Osteoblast (primary cell): ENCODE measurements at places on chromosomes 4 and X.

- DNase-seq: no peak
Measured at GRCh38 chrX:107780525-107780924, 3.0 kb downstream of the NCBP2L start.

DNA sequence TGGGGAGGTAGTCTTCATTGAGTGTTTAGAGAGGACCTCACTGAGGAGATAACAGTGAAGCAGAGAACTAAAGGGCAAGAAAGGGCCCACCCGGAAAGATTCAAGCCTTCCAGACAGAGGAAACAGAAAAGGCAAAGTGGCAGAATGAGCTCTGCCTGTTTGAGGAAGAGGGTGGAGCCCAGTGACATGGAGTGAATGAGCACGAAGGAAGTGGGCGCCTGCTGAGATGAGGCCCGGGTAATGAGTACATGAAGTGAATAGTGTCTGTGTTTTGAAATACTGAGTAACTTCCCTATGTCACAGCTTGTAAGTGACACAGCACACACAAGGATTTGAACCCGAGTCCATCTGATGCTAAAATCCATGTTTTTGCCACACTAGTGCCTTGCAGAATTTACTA is 32.5 kb upstream of the TLR2 start:
- DNase-seq: no peak

GRCh38 chr4:48853604-48854394 is 22.9 kb downstream of the OCIAD1 start:
- DNase-seq: no peak

- peak; percentile 22 for DNase-seq
Measured at GRCh38 chrX:7362111-7362510, 214.2 kb upstream of the PUDP start.

GRCh38 chr4:67727124-67727850 is 26.3 kb upstream of the UBA6 start:
- no peak for DNase-seq

DNA sequence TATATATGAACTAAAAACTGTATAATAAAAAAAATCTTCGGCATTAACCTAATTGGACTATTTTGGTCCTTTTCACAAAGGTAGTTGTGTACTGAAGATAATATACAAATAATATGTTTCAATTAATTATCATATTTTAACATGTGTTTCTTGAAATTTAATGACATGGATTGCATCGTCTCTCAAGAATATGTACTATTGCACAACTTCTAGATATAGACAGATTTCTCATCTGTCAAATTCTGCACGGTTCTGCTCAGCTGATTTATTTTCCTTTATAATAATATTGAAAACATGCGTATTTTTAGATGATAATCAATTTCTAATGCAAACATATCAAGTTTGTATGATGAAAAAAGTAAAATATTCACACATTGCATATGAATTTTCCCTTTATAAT is 498.7 kb upstream of the PABPC4L start:
- DNase-seq: no peak

DNA sequence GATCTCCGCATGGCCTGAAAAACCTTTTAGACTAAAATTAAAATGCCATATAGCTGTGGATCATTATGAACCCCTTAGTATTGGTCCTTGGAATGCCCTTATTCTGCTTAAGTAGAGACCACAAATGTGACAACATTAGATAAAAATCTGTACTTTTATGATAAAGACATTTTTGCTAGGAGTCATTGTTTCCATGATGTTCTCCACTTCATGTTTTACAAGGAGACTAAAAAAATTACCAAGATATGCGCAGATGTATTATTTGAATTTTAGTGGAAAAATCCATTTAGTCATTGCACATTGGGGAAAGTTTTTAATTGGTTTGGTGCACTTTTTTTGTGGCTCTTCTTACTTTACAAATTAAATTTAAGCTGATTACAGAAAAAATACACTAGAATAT is 85.1 kb upstream of the HPRT1 start:
- DNase-seq: no peak

- DNase-seq: no peak
Measured at GRCh38 chrX:41459716-41460115, 12.6 kb downstream of the NYX start.

DNA sequence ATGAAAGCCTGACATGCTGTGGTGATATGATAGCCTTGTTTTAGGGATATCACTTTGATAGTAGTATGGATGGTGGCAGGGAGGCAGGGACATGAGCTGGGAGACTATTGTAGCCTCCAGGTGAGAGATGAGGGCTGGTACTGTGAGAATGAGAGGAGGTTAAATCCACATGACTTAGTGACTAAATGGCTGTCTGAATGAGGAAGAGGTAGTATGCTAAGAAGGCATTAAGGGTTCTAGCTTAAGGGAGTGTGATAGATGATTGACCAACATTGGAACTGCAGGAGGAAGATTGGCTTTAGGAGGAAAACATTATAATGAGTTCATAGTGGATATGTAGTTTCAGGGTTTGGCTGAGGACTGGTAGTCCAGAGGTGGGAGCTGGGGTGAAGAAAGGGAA is 195.0 kb upstream of the ANK2 start:
- DNase-seq: no peak

GRCh38 chrX:25383196-25383595 is 367.4 kb upstream of the ARX start:
- DNase-seq: no peak

DNA sequence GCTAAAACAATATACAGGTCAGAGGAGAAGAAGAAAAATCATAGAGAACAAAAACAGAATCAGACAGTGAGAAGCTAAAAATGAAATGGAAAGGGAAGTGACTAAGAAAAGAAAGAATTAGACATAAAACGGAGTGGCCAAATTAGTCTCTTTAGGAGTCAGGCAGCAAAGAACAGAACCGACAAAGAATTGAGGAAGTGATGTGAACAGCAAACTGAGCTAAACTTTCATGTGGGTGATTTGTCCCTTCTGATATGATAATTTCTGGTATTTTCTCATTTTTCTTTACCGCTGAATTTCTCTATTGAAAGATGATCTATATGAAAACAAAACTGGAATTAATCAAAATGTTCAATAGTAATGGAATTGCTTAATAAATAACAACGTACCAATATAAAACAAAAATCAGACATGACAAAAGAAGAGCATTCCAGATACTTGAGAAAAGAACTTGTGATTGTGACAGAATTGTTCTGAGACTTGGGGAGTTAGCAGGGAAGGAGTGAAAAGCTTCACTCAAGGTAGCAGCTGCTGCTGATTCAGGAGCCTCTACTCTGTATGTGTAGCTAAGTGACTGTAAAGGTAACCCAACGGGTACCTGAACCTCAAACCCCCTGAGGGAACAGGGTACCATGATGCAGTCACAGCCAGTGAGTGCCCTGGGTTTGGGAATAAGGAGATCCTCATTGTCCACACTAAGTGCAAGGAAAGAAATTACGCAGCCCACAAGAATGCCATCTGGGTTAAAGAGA is 8.8 kb downstream of the TAPT1 start:
- DNase-seq: peak; percentile 22

GRCh38 chr4:147837435-147837834 is 105.5 kb downstream of the ARHGAP10 start:
- DNase-seq: no peak

- DNase-seq: no peak
Measured at GRCh38 chr4:79598801-79599200, 190.8 kb upstream of the GK2 start.

DNA sequence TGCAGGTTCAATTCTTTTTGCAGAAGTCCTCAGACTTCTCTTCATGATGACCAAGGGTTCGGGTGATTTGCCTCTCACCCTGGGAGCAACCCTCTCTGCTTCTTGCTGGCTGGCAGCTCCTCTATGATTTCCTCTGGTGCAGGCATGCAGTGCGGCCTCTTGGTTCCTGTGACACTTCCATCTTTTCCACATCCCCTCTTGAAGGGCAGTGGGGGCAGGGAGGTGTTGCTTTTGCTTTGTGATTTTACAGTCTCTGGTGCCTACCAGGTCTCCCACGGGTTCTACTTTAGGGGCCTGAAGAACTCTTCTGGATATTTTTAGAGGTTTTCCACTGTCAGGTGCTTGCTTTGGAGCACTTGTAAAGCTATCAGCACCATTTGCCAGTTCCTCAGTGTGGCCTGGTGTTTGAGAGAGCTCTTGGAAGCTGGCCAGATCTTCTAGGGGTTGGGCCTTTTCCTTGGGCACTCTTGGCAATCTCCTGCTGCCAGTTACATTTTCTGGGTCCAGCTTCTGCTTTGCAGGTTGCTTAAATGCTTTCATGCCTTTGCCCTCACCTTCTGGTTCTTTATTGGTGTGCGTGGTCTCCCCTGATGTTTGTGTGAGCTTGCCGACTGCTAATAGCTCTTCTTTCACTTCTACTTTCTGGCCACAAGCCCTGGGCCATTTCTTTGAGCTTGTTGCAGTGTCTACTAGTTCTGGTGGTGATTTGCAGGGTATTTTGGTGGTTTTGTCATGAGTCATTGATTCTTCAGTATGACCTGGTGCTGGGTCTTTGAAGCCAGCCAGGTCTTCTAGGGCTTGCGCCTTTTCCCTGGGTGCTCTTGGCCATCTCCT is 11.5 kb upstream of the CHST7 start:
- DNase-seq: no peak

DNA sequence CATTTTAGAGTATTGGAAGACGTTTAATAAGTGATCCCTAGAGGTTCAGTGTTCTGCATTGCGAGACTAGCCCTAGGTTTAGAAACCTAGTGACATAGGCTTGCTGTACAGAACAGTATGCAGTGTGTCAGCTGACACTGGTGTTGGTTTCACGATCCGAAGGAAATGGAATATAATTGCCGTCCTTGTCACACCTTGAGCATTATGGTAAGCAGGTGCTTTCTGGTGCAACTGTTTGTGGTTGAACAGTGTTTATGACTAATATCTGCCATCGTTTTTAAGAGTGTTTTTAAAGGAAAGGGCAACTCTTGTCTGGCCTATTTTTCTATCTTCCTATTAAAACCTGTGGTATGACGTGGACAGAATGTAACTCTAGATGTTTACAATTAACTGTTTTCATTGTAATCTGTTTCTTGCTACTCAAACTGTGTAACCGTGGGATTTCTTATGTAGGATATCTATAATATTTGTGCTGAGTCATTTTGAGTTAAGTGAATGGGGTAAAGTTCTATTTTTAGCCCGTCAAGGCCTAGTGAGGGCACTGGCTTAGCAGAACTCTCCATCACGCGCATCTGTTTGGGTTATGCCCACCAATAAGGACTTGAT is 53.8 kb upstream of the TBC1D14 start:
- DNase-seq: peak; percentile 59

DNA sequence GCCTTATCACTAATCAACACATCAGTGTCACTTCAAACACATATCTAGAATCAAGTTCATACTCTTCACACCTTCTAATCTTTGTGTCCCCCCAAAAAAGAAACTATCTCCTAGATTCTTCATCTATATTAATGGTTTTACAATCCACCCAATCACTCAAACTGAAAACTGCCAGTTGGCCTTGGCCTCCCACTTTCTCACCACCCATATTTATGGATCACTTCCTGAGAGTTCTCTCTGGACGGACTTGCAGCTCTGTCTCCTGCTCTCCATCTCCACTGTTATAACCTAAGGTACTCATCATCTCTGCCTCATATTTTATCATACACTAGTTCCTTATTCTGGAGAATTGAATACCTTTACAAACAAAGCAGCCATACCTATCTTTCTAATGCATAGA is 106.1 kb upstream of the ATOH1 start:
- DNase-seq: no peak

DNA sequence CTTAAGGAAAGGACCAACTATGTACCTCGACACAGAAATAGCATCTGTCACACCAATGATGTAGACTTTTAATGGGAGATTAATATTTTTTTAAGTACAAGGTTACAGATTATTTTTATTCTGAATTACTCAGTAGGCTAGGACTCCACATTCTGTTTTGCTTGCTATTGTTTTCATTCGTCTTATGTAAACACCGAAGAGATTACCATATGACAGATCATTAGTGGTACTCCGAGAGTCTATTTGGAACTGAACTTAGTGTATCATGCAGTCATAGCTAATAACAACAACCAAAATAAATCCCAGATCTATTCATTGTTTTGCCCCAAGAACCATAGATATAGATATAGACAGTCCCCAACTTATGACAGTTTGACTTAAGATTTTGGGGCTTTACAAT is 139.7 kb upstream of the SPRY1 start:
- no peak for DNase-seq

DNA sequence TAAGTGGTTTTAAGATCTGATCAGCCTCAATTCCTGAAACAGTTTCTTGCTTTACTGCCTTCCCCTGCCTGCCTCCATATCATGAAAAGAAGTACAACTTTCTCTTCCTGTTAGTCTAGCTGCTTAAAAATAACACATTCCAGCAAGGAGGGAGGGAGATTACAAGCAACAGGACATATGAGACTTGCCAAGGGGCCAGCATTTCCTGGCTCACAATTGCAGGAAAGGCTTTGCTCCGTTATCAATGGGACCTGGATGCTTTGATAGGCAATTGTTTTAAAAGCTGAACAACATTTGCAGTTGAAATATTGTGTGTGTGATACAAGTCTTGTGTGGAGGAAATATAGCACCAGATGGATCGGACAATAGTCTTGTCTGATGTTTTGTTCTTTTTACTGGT is 425.0 kb downstream of the FAT4 start:
- no peak for DNase-seq

DNA sequence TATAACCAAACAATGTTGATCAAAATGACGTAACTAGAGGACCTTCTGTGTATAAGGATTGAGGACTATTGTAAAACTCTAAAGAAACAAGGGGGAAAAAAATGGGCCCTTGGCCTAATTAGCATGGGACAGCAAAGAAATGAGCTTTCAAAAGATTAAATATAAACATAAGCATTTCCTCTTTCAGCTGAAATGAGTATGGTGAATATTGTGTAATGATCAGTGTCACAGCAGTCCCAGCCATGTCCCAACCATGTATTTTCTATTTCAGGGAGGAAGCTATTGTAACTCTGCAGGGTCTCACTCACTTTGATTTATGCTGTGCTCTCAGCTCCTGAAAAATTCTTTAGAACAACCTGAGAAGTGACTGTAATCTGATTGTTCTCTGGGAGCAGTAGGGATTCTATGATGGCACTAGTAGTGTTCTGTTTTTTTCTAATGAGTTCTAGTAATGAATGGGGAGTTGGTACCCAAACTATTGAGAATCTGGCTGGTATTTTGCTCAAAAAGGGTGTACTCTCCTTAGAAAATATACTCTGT is 25.8 kb downstream of the ANXA10 start:
- DNase-seq: peak; percentile 3

GRCh38 chrX:83845397-83845796 is 15.5 kb upstream of the CYLC1 start:
- peak; percentile 78 for DNase-seq

GRCh38 chr4:115678425-115678941 is 565.1 kb upstream of the NDST4 start:
- no peak for DNase-seq

- peak; percentile 68 for DNase-seq
Measured at GRCh38 chr4:102759831-102760644, 730 bp downstream of the MANBA start.
